ENCODE measurements at places on chromosomes 2 and 18.
A peak's percentile ranks its signal among the peaks of the same experiment; 100 is the strongest.

DNA sequence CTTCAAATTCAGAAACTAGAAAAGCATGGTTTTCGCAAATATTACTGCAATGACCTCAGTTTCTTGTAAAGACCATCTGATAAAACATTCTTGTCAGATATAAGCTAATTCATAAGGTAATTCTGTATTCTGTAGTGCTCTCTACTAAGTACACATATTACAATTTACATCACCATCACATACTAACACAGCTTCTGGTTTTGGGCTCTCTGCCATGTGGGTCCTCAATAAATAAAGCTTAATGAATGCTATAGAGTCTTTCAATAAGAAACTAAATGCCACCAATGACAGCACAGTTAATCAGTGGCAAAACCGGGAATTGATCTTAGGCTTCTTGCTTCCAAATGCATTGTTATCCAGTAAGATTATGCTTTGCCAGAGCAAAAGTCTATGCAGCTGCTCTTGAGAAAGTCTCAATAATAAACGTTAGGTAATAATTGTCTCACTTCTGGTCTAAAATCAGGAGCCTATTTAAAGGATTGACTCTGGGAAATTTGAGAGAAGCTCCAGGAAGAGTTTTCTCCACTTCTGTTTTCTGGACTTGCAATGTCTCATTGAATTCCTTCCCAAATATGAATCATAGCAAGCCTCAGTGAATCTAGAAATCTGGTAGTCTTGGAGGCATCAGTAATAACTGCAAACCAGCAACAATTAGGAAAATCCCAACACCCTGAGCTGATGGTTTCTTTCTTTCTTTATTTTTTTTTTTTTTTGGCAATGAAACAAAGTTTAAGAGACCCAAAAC is 67.9 kb upstream of the RAPGEF4 start:
- DNase-seq: no peak

- DNase-seq: peak; percentile 15
Observed at GRCh38 chr2:101012706-101013181, 10.7 kb downstream of the RPL31 start.

- no peak for DNase-seq
Observed at GRCh38 chr18:79429381-79429780, 33.7 kb downstream of the NFATC1 start.

DNA sequence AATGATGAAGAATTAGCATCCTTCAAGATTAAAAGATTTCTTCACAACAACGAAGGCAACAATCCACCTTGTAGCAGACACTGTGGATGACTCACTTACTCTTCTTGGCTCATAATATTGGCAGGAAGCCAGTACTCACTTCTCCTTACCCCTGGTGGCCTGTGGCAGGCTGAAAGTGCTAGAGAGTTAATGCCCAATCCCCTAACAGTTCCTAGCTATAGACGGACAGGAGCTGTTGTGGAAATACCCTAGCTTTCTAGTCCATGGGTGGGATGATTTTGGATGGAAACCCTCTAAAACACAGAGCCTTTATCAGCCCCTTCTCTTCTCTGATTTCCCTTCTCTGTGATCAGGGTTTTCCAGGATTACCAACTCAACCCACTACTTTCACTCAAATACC is 128.6 kb upstream of the NYAP2 start:
- DNase-seq: no peak

DNA sequence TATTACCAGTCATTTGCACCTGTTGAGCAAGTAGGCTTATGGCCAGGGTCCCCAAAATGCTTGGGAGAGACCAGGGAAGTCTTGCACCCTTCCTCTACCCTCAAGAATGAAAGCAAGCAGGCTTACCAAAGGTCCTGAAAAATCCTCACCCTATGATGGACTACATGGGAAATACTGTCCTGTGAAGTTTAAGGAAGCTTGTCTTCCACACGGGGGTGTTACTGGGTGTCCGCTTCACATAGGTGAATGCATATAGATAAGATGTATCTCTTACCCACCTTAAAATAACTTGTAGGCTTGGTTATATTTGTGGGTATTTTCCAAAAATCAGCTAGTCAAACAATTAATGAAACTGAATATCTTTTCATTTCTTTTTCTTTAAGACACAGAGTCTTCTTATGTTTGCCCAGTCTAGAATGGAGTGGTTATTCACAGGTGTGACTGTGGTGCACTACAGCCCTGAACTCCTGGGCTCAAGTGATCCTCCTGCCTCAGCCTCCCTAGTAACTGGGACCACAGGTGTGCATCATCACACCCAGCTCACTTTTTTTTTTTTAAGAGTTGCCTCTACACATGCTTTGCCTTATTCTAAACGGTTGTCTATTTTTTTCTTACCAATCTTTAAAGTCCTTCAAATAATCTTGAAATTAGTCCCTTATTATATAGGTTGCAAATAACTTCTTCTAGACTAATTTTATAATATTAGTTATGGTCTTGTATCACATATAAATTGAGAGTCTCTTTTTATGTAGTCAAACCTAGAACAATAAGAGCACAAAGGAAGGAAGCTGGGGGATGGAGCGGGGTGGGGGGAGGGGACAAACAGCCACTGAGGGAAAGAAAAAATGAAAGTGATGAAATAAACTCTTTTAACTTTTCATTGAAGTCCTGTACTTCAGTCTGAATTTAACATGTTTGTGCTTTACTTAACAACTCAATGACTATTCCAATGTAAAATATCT is 49.0 kb downstream of the CERKL start:
- no peak for DNase-seq

GRCh38 chr2:80057956-80058355 is 246.6 kb downstream of the LRRTM1 start:
- no peak for DNase-seq

- DNase-seq: no peak
Observed at GRCh38 chr2:5089409-5089808, 602.8 kb upstream of the SOX11 start.

- DNase-seq: no peak
Observed at GRCh38 chr2:164899121-164899520, 56.2 kb downstream of the SLC38A11 start.

GRCh38 chr18:58135701-58136331 is 91.8 kb downstream of the NEDD4L start:
- DNase-seq: no peak

- no peak for DNase-seq
Observed at GRCh38 chr2:24620936-24621335, 129.9 kb downstream of the NCOA1 start.

- DNase-seq: no peak
Observed at GRCh38 chr18:61743775-61744531, 148.9 kb downstream of the RNF152 start.

- no peak for DNase-seq
Observed at GRCh38 chr2:75494137-75494769, 66.5 kb downstream of the EVA1A start.

- DNase-seq: no peak
Observed at GRCh38 chr18:69683176-69683575, 264.5 kb downstream of the CD226 start.

GRCh38 chr2:12847694-12848575 is 131.2 kb downstream of the TRIB2 start:
- no peak for DNase-seq

DNA sequence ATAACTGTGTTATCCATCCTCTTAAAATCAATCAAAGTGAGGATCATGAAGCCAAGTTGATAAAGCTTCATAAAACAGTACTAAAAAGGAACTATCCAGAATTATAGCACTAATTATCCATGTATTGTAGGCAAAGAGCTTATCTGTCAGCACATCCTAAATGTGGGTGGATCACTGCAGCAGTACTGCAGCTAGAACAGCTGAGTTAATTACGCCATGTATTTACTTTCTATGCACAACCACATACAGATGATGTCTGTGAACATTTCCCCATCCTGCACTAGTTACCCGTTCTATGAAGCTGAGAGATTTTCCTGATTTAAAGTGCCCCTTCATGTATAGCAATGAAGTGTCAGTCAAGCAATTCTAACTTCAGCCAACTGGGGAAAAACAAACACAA is 96.6 kb downstream of the RAPH1 start:
- DNase-seq: no peak

GRCh38 chr18:54381640-54382039 is 23.9 kb downstream of the C18orf54 start:
- DNase-seq: no peak

GRCh38 chr18:25662272-25662671 is 310.3 kb upstream of the ZNF521 start:
- DNase-seq: no peak

GRCh38 chr2:11998218-11998617 is 251.8 kb downstream of the LPIN1 start:
- no peak for DNase-seq

DNA sequence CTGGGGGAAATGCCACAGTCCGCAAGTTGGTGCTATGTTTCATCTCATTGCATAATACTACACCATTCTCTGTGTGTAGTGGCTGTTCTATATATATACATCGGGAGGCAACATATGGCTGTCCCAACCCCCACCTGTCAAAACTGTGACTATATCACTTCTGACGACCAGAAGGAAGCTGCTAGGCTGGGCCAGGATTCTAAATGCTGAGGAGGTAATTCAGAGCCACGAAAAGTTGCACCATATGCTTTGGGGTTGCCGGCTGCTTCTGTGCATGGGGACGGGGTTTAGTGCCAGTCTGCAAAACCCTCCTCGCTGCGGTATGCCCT is 117.3 kb downstream of the MSH2 start:
- DNase-seq: no peak
